ENCODE measurements at places on chromosomes 6 and 20.

- no peak overlapping the region for H3K4me3 ChIP-seq
- H3K4me1 ChIP-seq = no peaks in the 10 kb centered on the region
- no peaks in the 10 kb centered on the region for H3K27me3 ChIP-seq
Measured at GRCh38 chr6:5389086-5389745, 127.9 kb downstream of the FARS2 start.

GRCh38 chr20:4087923-4088322 lies 72.6 kb upstream of the RNF24 start:
- H3K27me3 ChIP-seq = peaks cover 2% of the 10 kb centered on the region
- DNase-seq = no peak
- peaks cover 29% of the 10 kb centered on the region for H3K4me1 ChIP-seq
- no peaks in the 10 kb centered on the region for H3K36me3 ChIP-seq

- H3K36me3 ChIP-seq = no peaks in the 10 kb centered on the region
- peaks cover 10% of the 10 kb centered on the region for H3K27me3 ChIP-seq
- H3K4me3 ChIP-seq = no peak overlapping the region
- no peak overlapping the region for H3K27ac ChIP-seq
- H3K4me1 ChIP-seq = no peaks in the 10 kb centered on the region
Measured at GRCh38 chr6:163761481-163761880, 347.0 kb downstream of the QKI start.

GRCh38 chr20:21511850-21512633 lies 1.8 kb downstream of the NKX2-2 start:
- H3K27ac ChIP-seq = no peak overlapping the region
- H3K4me1 ChIP-seq = peaks cover 32% of the 10 kb centered on the region
- peak overlapping the region; percentile 54 for H3K4me3 ChIP-seq
- H3K27me3 ChIP-seq = peaks cover 69% of the 10 kb centered on the region
- peaks cover 4% of the 10 kb centered on the region for H3K36me3 ChIP-seq

GRCh38 chr6:28203201-28203600 lies 21.9 kb upstream of the ZSCAN9 start:
- peaks cover 25% of the 10 kb centered on the region for H3K4me1 ChIP-seq
- peaks cover 24% of the 10 kb centered on the region for H3K36me3 ChIP-seq
- H3K27me3 ChIP-seq = peaks cover 51% of the 10 kb centered on the region
- no peak overlapping the region for H3K27ac ChIP-seq
- no peak for DNase-seq

DNA sequence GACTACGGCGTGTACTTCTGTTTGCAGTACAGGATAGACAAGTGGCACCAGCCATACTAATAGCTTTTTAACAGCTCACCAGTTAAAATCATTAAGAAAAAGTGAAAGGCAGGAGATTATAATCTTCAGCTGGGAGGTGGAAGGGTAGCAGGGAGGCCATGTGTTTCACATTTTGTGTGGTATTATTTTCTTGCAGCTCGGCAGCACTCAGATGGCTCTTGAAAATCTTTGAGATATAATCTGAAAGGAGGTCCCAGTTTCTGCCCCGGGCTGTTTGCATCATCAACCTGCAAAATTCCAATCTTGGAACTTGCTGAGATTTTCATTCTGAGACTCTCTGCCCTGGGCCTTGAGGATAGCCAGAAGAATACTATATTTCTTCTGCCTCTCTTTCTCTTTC lies 87.5 kb upstream of the HDAC2 start:
- no peak overlapping the region for H3K4me3 ChIP-seq
- H3K27ac ChIP-seq = no peak overlapping the region
- DNase-seq = no peak
- H3K27me3 ChIP-seq = peaks cover 2% of the 10 kb centered on the region
- no peaks in the 10 kb centered on the region for H3K36me3 ChIP-seq

Data from activated CD8-positive, alpha-beta T cell treated with anti-CD3 and anti-CD28 coated beads, Interleukin-2, amount 10 ng/mL, durations not matched to agents 7 days and 5 days (primary cell).